ENCODE measurements at places on chromosomes 7 and 10.

DNA sequence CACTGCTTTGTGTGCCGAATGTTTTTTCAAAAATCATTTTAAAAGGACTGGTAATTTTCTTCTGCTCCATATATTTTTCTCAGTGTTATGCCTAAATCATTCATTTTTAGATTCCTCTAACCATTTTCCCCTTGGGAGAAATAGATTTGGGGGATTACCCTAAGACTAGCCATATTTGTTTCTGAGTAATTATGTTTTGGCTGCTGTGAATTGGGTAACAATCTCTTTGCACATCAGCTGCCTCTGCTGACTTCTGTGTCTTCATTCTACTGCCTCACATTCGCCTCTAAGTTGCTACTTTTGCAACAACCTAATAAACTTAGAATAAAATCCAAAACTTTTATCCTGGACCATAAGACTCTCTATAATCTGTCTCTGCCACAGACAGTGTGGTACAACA, 18.5 kb upstream of the MRC1 start:
- DNase-seq: no peak

GRCh38 chr7:70529914-70530585, 601.9 kb upstream of the GALNT17 start:
- DNase-seq: no peak

- DNase-seq: no peak
These were observed 2.1 kb downstream of the PCOLCE start for GRCh38 chr7:100604028-100604975.

DNA sequence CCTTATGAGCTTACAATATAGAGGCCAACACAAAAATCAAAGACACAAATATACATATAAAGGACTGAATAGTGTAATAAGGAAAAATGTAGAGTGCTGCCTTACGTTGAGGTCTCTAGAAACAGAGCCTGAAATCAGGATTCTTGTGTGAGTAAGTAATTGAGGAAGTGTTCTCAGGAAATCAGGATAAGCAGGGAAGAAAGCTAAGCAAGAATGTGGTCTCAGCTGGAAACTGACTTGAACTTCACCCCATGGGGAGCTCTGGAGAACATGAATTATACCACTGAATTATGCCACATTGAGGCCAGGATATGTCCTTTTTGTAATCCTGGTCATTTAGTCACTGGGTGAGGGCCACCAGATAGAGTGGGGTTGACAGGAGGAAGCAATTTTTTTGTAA, 191.9 kb downstream of the ETV1 start:
- no peak for DNase-seq

DNA sequence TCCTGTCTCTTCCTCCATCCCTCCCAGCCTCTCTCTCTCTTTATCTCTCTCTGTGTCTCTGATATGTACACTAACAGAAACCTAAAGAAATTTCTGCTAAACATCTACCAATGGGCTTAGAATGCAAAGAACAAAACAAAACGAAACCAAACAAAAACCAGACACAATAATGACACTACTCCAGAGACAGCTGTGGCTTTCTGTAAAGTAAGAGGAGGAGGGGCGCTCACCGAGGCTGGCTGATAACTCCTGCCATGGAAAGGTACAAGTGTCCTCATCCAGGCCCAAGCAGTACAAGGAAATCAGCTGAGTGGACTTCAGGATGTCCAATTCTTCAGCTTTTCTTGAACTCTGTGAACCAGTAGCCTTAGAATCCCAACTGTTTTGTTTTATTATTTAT, 70.4 kb upstream of the FZD8 start:
- DNase-seq: no peak

DNA sequence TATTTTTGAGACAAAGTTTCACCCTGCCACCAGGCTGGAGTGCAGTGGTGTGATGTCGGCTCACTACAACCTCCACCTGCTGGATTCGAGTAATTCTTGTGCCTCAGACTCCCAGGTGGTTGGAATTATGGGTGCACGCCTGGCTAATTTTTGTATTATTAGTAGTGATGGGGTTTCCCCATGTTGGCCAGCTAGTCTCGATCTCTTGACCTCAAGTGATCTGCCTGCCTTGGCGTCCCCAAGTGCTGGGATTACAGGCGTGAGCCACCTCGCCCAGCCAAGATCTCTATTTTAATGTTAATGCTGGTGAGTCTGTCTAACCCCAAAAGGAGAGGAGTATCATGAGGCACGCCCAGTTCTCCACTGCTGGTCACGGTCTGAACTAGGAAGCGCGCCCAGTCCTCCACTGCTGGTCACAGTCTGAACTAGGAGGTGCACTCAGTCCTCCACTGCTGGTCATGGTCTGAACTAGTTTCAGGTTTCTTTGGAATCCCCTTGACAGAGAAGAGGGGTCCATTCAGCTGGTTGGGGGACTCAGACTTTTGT, 5.6 kb upstream of the LRRC27 start:
- no peak for DNase-seq

GRCh38 chr7:19410106-19410505, 264.9 kb upstream of the FERD3L start:
- no peak for DNase-seq

DNA sequence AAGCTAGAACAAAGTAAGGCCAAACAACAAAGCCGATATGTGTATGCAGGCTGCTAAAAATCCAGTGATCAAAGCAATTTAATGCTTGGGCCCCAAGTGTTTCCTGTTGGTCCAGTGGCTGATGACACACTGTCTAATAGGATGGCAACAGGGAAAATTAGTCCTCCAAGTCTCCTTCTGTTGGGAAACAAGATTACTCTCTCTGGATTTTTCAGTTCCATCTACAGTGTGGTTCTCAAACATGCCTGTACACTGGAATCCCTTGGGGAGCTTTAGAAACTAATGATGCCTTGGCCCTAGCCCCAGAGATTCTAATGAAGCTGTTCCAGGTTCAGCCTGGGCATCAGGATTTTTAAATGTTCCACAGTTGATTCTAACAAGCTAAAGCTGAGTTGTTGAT, 198.7 kb downstream of the AHR start:
- no peak for DNase-seq

DNA sequence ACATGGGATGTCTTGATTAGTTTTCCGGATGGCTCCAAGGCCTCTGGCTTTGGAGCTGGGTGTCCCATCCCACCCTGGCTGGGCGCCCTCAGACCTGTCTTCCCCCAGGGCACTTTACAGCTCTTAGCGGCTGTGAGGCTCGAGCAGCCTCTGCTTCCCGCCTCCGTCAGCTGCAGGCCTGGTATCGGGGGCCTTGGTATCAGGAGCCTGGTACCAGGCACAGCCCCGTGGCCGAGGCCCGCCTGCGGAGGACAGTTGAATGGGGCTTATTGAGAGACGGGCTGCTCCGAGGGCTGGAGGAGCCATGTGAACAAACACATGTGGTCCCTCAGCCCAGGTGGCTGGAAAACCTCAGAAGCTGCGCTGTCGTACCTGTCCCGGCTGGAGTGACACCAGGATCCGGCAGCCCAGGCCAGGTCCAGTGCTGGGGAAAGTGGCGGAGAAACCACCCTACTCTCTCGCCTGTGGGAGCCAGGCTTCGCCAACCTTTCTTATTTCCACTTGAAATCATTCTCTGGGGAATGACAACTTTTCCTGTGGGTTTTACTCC, 23.9 kb upstream of the AP5Z1 start:
- DNase-seq: no peak

GRCh38 chr7:23216021-23216420, 30.6 kb upstream of the GPNMB start:
- no peak for DNase-seq

DNA sequence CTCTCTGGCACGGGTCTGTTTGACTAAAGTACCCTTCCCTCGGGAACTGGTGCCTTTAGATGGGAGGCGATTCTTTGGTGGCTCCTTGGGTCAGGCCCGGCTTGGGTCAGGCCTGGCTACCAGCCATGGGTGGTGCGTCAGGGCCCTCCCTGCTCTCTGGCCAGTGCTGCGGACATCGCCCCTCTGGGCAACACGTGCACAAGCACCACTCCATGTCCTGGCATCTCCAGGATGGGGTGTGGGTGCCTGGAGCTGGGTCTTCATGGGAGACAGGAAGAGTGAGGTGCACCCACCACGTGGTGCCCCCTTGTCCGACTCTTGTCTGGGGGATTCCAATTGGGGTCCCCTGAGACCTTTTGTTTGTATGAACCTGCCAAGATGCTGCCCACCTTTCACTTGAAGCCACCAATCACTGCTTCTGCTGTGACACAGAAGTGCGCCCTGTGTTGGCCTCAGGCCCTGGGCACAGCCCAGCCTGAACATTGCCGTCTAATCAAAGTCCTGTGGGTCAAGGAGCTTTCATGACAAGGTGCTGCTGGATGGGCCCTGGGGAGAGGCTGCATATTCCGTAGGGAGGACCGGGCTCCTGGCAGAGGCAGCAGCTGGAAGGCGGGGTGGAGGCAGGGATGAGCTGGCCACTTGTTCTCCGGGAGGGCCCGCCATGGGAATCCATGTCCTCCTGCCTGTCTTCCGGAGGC, 11.1 kb upstream of the PWWP2B start:
- no peak for DNase-seq

Data from HCT116 (cell line).